T-helper 2 cell treated with Interferon-gamma antibody and Interleukin-4, amounts not matched to agents 5 μg/mL and 100 μg/mL, for 36 hours (primary cell): ENCODE measurements at places on chromosomes 3 and 15.

GRCh38 chr15:65981837-65982626, 112.7 kb downstream of the RAB11A start:
- H3K4me1 ChIP-seq: peaks cover 2% of the 10 kb centered on the region
- H3K27ac ChIP-seq: no peak overlapping the region
- H3K4me3 ChIP-seq: peak overlapping the region; percentile 54
- H3K27me3 ChIP-seq: peaks cover 45% of the 10 kb centered on the region

DNA sequence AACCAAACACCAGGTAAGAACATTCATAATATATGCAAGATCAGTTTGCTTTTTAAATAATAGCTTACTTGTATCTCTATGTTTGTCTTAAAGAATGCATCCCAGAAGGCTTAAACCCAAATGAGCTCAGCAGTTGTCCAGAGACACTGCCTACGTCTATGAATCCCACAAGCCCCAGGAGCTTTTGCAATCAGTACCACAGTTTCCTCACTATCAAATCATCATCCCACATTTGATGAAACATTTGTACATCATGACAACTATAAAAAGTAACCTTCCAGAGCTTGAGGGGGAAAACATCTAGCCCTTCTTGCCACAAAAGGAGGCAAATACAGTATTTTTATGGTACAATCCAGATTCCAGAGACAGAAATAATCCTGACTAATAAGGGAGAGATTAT, 63.7 kb downstream of the ATP8B4 start:
- no peak overlapping the region for H3K27ac ChIP-seq
- no peak overlapping the region for H3K4me3 ChIP-seq
- peaks cover 40% of the 10 kb centered on the region for H3K4me1 ChIP-seq
- DNase-seq: no peak

- no peak for DNase-seq
- no peak overlapping the region for H3K4me3 ChIP-seq
- H3K4me1 ChIP-seq: peaks cover 5% of the 10 kb centered on the region
- H3K27ac ChIP-seq: no peak overlapping the region
- no peaks in the 10 kb centered on the region for H3K27me3 ChIP-seq
Observed at GRCh38 chr3:48077815-48078214, 61.6 kb upstream of the MAP4 start.

GRCh38 chr3:190012314-190012782, 108.3 kb downstream of the P3H2 start:
- no peak overlapping the region for H3K4me3 ChIP-seq
- peaks cover 16% of the 10 kb centered on the region for H3K27me3 ChIP-seq
- DNase-seq: no peak
- no peaks in the 10 kb centered on the region for H3K4me1 ChIP-seq
- no peak overlapping the region for H3K27ac ChIP-seq

GRCh38 chr3:183532620-183533411, 22.7 kb downstream of the KLHL6 start:
- no peaks in the 10 kb centered on the region for H3K27me3 ChIP-seq
- no peak for DNase-seq
- peaks cover 29% of the 10 kb centered on the region for H3K36me3 ChIP-seq
- peaks cover 31% of the 10 kb centered on the region for H3K4me1 ChIP-seq

DNA sequence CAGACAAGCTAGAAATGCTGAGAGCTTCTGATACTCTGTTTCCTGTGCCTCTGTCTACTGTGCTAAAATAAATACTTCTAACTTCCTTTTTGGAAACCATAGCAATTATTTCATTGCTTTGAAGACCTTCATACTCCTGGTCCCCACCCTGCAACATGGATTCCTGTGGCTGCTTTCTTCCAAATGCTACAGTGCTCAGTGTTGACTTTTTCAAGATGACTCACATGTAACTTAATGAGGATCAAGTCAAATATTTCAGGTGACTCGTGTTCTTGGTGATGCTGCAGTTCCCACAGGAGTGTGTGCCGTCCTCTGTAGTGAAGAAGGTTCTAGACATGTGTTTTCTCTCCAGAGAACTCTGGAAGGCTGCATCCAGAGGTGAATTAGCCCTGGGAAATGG, 288.6 kb downstream of the CLSTN2 start:
- H3K27ac ChIP-seq: no peak overlapping the region
- DNase-seq: no peak
- H3K36me3 ChIP-seq: no peaks in the 10 kb centered on the region
- H3K4me1 ChIP-seq: no peaks in the 10 kb centered on the region

DNA sequence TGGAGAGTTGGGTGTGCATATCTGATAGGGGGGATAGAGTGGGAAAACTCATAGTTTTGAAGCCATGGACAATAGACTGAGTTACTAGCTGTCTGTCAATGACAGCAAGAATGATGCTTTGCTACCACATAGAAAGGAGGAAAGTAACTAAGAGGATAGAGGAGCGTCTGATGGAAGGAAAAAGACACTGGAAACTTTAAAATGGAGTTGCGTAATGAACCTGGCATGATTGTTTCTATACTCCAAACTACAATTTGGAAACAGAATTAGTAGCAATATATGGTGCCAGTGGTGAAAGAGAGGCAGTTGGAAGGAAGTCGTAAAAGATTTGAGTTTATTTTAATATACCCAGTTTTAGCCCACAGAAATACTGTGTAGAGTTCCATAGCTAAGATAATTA, 163.6 kb downstream of the TUSC7 start:
- no peaks in the 10 kb centered on the region for H3K27me3 ChIP-seq
- no peak overlapping the region for H3K27ac ChIP-seq
- H3K4me1 ChIP-seq: no peaks in the 10 kb centered on the region
- no peaks in the 10 kb centered on the region for H3K36me3 ChIP-seq

GRCh38 chr15:95208988-95209387, 977.6 kb downstream of the MCTP2 start:
- no peak overlapping the region for H3K27ac ChIP-seq
- no peaks in the 10 kb centered on the region for H3K27me3 ChIP-seq
- no peaks in the 10 kb centered on the region for H3K36me3 ChIP-seq
- no peaks in the 10 kb centered on the region for H3K4me1 ChIP-seq
- no peak overlapping the region for H3K4me3 ChIP-seq
- DNase-seq: no peak

- no peaks in the 10 kb centered on the region for H3K27me3 ChIP-seq
- H3K36me3 ChIP-seq: no peaks in the 10 kb centered on the region
- no peak overlapping the region for H3K27ac ChIP-seq
- H3K4me3 ChIP-seq: no peak overlapping the region
- peaks cover 12% of the 10 kb centered on the region for H3K4me1 ChIP-seq
Observed at GRCh38 chr15:57057134-57057930, 138.9 kb downstream of the TCF12 start.

DNA sequence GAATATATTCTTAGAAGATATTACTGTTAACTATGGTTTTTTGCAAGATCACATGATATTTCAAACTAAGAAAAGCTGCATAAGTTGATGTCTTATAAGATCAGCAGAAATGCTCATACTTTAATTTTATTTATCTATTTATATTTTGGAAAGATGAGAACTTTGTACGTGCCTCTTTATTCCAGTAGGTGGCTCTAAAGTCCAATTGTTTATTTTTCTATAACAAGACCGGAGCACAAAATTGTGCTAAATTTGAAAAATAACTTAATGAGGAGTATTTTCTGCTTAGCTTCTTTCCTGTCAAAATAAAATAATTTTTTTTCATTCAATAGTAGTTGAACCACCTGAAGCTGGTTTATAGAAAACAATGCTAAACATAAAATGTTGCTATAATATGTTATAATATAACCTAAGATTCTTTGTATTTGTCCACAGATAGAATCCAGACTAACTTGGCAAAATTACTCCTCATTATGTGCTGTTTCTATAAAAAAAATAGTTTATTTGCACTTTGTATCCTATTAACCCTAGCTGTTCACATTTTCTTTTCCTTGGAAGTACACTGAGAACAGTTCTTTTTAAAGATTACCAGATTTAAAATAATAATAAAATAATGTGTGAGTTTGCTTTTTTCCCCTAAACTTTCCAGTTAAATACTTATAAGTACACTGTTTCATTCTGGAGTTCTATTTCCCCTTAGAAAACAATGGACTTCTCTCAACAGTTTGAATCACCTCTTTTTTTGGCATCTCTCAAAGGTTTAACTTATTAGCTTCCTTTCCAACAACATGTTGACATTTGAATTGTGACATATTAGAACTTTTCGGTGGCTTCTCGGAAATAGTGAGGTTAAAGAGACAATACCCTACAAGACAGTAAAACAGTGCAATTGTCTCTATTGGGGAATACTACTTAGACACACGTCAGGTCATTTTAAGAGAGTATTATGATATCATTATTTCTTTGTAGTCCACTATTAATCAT, 530.0 kb downstream of the MECOM start:
- no peaks in the 10 kb centered on the region for H3K4me1 ChIP-seq
- H3K36me3 ChIP-seq: no peaks in the 10 kb centered on the region
- H3K27ac ChIP-seq: no peak overlapping the region
- H3K27me3 ChIP-seq: peaks cover 14% of the 10 kb centered on the region
- H3K4me3 ChIP-seq: no peak overlapping the region
- DNase-seq: no peak

GRCh38 chr15:62730825-62731224, 311.7 kb upstream of the TPM1 start:
- H3K27me3 ChIP-seq: peaks cover 11% of the 10 kb centered on the region
- H3K36me3 ChIP-seq: no peaks in the 10 kb centered on the region
- no peak for DNase-seq
- no peak overlapping the region for H3K4me3 ChIP-seq

GRCh38 chr3:134911586-134912548, 116.8 kb downstream of the EPHB1 start:
- H3K4me3 ChIP-seq: no peak overlapping the region
- no peaks in the 10 kb centered on the region for H3K4me1 ChIP-seq
- no peaks in the 10 kb centered on the region for H3K36me3 ChIP-seq
- no peaks in the 10 kb centered on the region for H3K27me3 ChIP-seq
- H3K27ac ChIP-seq: no peak overlapping the region
- no peak for DNase-seq

- H3K4me1 ChIP-seq: peaks cover 29% of the 10 kb centered on the region
- no peaks in the 10 kb centered on the region for H3K27me3 ChIP-seq
- no peaks in the 10 kb centered on the region for H3K36me3 ChIP-seq
- peak overlapping the region; percentile 41 for H3K4me3 ChIP-seq
- peak; percentile 46 for DNase-seq
- peak overlapping the region; percentile 38 for H3K27ac ChIP-seq
Observed at GRCh38 chr15:55829826-55830225, 86.9 kb upstream of the PRTG start.

- H3K4me3 ChIP-seq: no peak overlapping the region
- no peak for DNase-seq
- no peaks in the 10 kb centered on the region for H3K4me1 ChIP-seq
- no peaks in the 10 kb centered on the region for H3K36me3 ChIP-seq
- no peak overlapping the region for H3K27ac ChIP-seq
- H3K27me3 ChIP-seq: peaks cover 2% of the 10 kb centered on the region
Observed at GRCh38 chr15:74172701-74173379, 670 bp upstream of the ISLR start.

DNA sequence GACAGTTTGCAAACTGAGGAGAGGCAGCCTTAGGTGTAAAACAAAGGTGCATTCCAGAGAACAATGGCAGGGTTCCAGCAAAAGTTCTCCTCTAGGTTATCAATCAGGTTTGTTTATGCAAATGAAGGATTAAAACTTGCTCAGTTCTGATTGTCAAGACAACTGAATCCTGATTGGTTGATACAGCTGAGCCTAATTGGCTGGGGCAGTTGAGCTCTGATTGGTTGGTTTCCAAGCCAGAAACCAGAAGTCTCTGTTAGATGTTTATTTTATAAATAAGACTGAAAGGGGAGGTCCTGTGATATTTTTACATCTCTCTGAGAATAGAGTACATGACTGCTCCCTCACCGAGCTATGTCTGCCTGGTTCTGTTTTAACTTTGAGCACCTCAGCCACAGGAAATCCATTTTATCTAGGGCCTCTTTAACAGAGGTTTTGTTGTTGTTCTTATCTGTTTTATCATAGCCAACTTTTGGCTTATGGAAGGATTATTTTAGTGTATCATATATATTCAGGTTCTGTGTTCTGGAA, 37.8 kb downstream of the PPM1L start:
- no peak overlapping the region for H3K27ac ChIP-seq
- peaks cover 17% of the 10 kb centered on the region for H3K27me3 ChIP-seq
- no peaks in the 10 kb centered on the region for H3K36me3 ChIP-seq
- no peak overlapping the region for H3K4me3 ChIP-seq

GRCh38 chr3:189982321-189982945, 138.3 kb downstream of the P3H2 start:
- no peak for DNase-seq
- H3K4me3 ChIP-seq: no peak overlapping the region
- no peaks in the 10 kb centered on the region for H3K36me3 ChIP-seq
- H3K27ac ChIP-seq: no peak overlapping the region

- no peak for DNase-seq
- peaks cover 17% of the 10 kb centered on the region for H3K4me1 ChIP-seq
- peaks cover 3% of the 10 kb centered on the region for H3K27me3 ChIP-seq
- H3K4me3 ChIP-seq: peak overlapping the region; percentile 86
- H3K36me3 ChIP-seq: peaks cover 9% of the 10 kb centered on the region
- H3K27ac ChIP-seq: peak overlapping the region; percentile 65
Observed at GRCh38 chr3:170038434-170039110, 777 bp downstream of the GPR160 start.

DNA sequence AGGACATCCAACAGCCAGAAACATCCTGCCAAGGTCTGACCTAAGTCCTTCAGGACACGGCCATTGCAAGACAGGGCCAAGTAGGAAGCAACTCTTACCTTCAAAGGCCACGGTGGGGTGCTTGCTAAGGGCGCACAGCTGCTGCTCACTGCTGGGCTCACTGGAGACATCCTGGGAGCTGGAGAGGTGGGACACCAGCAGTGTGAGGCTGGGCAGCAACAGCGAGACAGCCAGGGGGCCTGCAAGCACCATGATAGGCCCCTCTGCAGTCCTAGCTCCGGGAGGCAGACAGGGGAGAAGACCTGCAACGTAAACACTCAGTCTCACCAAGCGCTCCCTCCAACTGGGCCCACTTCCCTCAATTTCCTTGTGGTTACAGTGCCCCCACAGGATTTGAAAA, 79.2 kb downstream of the SEMA5B start:
- H3K27me3 ChIP-seq: peaks cover 18% of the 10 kb centered on the region
- H3K27ac ChIP-seq: no peak overlapping the region
- H3K36me3 ChIP-seq: no peaks in the 10 kb centered on the region
- no peak overlapping the region for H3K4me3 ChIP-seq
- H3K4me1 ChIP-seq: no peaks in the 10 kb centered on the region
- DNase-seq: no peak

GRCh38 chr3:128320551-128321340, 145.9 kb downstream of the DNAJB8 start:
- H3K27ac ChIP-seq: no peak overlapping the region
- H3K4me3 ChIP-seq: no peak overlapping the region
- no peaks in the 10 kb centered on the region for H3K27me3 ChIP-seq
- no peaks in the 10 kb centered on the region for H3K36me3 ChIP-seq
- no peak for DNase-seq
- H3K4me1 ChIP-seq: peaks cover 9% of the 10 kb centered on the region

GRCh38 chr3:165011557-165011956, 66.7 kb downstream of the SI start:
- H3K27ac ChIP-seq: no peak overlapping the region
- no peaks in the 10 kb centered on the region for H3K36me3 ChIP-seq
- no peaks in the 10 kb centered on the region for H3K27me3 ChIP-seq
- H3K4me1 ChIP-seq: no peaks in the 10 kb centered on the region

DNA sequence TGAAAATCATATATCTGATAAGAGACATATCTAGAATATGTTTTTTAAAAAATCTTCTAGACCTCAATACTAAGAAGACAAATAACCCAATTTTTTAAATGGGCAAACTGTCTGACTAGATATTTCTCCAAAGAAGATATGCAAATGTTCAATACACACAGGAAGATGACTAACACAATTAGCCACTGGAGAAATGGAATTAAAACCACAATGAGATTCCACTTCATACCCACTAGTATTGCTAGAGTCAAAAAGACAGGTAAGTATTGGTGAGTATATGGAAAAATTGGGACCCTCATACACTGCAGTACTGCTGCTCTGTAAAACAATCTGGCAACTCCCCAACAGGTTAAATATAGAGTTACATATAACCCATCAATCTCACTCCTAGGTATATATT, 33.1 kb upstream of the TOPAZ1 start:
- H3K27me3 ChIP-seq: peaks cover 25% of the 10 kb centered on the region
- H3K4me1 ChIP-seq: peaks cover 10% of the 10 kb centered on the region
- DNase-seq: no peak
